ENCODE measurements at places on chromosomes 2 and 18. TPM values are rescaled to one million over a fixed set of nuclear protein-coding genes. Genes with fewer than 3 reads are reported as not detected.

GRCh38 chr18:25345081-25345866, 6.7 kb downstream of the ZNF521 start:
- DNase-seq = peak; percentile 24

B4GALT6 gene
- total RNA-seq = 3.9 TPM

- no peak for DNase-seq
Measured at GRCh38 chr2:214830794-214831346, 21.4 kb upstream of the BARD1 start.

- DNase-seq = no peak
Measured at GRCh38 chr2:46117379-46117778, 179.8 kb upstream of the EPAS1 start.

EGR4 gene
- total RNA-seq = 1.4 TPM

GNLY gene
- total RNA-seq = 2.2 TPM

DNA sequence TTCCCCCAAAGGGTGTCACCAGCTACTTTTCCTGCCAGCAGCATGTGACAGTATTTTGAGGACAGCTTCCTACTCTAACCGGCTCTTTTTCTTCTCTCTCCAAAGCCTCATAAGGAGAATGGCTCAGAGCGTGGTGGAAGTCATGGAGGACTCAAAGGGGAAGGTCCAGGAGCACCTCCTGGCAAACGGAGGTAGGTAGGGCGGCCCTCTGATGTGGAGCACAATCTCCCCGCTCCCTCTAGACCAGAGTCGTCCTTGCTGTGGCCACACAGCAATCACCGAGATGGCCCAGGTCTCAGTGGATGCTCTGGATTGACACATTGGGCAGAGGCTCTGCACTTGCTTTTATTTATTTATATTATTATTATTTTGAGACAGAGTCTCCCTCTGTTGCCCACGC, 32.4 kb downstream of the ATP6V1C2 start:
- no peak for DNase-seq

GRCh38 chr18:79071037-79071436, 1.8 kb downstream of the ATP9B start:
- no peak for DNase-seq

GRCh38 chr2:136281281-136282114, 163.5 kb upstream of the CXCR4 start:
- no peak for DNase-seq

GRCh38 chr18:31562726-31563125, 29.0 kb upstream of the TTR start:
- DNase-seq = no peak

ANKRD62 gene
- 1.9 TPM for total RNA-seq

DNA sequence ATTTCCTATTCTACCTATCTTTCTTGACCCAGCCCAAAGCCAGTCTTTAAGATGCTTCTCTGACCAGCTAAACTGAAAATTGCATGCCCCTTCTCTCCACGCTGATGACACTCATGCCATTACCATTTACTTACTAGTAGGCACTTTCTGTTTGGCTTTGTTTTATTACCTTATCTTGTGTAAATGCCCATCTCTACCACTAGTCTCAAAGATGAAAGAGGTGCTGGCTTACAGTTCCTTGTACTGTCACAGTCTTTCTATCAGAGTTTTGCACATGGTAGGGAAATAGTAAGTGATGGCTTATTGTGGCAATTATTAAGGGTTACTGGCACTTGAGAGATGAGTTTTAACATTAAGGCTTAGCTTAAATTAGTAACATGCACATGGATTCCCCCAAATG, 352.1 kb downstream of the RBM43 start:
- no peak for DNase-seq

- DNase-seq = no peak
Measured at GRCh38 chr2:172426635-172427255, 641 bp upstream of the ITGA6 start.

DNA sequence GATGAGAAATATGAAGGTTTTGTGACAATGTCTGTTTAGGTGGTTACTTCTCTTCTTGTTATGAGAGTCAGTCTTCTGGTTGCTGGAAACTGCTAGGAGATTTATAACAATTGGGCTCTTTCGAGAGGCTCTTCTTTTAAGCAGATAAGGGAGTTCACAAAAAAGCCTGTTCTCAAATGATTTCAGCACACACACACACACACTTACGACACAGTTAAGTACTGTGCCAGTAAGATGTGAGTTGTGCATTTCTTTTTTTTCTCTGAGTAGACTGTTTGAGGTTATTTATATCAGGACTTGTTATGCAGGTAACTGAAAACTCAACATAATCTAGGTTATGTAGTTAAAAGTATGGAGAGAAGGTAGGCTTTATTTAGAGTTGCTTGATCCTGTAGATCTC, 49.8 kb downstream of the MSH2 start:
- peak; percentile 21 for DNase-seq

- DNase-seq = no peak
Measured at GRCh38 chr18:12410081-12410481, 2.4 kb downstream of the PRELID3A start.

DNA sequence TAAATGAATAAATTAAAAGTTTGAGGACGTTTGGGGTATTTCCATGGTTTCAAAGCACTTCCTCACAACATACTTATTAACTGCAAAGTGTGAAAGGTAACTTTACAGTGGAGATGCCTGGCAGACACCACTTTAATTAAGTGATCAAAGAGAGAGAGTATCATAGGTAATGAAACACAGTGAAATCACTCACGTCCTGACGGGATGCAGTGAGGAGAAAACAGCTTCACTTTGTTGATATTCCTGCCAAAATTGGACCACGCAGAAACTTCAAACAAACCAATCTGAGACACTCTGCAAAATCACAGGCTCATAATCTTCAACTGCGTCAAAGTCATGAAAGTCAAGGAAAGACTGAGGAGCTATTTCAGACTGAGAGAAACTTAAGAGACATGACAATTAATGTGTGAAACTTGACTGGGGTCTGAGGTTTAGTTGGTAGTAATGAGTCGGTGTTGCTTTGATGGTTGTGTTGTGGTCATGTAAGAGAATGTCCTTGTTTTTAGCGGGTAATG, 66.0 kb upstream of the ITGB6 start:
- DNase-seq = no peak

GRCh38 chr2:58127111-58127510, 80.5 kb downstream of the VRK2 start:
- DNase-seq = no peak

DNA sequence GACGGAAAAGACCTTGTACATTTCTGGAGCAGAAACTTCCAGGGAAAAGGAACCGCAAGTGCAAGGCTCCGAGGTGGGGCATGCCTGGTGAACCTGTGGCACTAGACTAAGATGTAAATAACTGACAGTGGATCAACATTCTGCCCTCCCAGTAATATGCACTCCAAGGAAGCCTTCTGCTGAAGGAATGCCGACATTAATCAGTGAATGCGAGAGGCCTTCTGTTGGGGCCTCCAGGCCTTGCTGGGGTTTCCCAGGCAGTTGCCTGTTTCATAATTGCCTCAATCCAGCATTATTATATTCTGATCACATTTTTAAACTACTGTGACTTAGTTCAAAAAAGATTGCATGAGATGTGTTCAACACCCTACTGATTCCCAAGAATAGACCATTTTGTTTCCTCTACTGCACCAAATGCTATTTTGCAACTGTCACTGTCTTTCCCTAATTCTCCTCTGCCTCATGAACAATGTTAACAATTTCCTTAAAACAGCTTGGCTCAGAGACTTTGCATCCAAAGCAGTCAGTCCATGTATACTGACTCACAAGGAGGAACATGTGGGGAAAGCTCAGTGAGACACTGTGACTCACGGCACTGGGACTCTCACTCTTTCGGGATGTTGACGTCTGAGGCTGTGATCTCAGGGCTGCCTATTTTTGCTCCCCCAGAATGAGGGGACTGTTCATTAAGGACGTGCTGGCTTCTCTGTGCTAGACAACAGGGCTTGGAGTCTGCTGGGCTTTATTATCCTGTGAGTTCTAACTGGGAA, 10.5 kb upstream of the DSG2 start:
- peak; percentile 89 for DNase-seq

DNA sequence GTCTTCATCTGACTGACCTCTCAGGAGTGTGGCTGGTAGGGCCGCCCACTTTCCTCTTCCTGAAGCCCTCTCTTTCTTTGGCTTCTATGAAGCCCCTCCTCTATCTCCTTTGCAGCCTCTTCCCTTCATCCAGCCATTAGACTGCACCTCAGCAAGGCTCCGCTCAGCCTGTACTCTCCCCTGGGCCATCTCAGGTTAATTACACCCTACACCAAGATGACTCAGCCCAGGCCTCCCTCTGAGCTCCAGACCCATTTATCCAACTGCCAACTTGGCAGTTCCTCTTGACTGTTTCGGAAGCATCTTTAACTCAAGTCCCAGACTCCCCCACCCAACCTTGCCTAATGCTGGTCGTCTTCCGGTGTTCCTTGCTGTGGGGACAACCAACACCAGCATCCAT, 5.8 kb upstream of the WNT6 start:
- DNase-seq = no peak

- no peak for DNase-seq
Measured at GRCh38 chr2:229852565-229852964, 69.2 kb downstream of the TRIP12 start.

DNA sequence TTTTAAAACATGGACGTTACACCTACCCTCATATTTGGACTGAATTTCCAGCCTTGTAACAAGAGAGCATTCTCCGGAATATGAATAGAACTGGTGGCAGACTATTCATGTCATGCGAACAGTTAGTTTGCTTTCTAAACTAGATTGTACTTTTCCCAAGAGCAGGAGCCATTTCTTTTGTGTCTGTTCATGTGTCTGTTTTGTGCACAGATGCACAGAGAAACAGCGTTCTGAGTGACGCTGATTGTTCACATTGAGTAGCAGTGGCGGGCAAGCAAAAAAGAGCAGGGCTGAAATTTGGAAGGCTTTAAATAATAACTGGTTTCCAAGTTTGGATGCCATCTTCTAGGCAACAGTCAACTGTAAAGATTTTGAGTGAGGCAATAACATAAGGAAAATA, 200.3 kb downstream of the NRXN1 start:
- DNase-seq = no peak

DNA sequence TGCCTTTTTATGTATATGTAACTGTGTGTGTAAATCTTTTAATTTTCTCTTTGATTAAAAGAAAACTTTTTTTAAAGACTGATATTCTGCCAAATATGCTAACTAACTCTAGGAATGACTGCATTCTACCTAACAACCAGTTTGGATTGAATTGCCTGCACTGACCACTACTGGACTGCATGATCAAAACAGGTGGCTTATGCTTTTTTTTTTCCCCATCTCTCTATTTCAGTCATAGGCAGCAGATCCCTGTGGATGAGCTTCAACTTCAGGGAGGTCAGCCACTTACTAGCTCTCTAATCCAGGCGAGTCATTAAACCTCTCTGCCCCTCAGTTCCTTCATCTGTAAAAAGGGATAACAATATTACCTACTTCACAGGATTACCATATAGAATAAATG, 138.6 kb upstream of the SERTAD2 start:
- no peak for DNase-seq

GRCh38 chr18:45801416-45802004, 24.0 kb upstream of the SIGLEC15 start:
- no peak for DNase-seq

DNA sequence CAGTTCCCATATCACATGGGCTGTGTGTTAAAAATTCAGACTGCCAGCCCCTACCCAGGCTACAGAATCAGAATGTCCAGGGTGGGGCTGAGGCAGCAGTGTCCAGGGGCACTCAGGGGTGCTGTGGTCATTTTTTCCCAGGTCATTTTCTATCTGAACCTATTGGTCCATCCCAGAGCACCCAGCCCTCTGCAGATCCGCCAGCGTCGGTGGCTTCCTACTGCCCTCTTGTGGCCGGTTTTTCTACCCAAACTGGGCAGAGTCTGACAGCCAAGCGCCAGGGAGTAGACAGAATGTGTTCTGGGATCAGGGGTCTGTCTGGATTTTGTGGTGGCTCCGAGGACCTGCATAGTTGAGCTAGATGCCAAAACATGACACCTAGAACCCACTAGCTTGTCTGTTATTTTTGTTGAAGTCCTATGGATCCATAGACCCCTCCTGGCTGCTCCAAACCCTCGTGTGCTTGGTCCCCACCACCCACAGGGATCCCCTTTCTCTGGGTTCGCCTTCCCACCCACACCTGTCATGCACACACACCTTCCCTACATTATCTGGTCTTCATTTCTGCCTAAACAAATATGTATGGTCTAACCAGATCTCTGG, 34.1 kb upstream of the RMDN2 start:
- DNase-seq = peak; percentile 77

DNA sequence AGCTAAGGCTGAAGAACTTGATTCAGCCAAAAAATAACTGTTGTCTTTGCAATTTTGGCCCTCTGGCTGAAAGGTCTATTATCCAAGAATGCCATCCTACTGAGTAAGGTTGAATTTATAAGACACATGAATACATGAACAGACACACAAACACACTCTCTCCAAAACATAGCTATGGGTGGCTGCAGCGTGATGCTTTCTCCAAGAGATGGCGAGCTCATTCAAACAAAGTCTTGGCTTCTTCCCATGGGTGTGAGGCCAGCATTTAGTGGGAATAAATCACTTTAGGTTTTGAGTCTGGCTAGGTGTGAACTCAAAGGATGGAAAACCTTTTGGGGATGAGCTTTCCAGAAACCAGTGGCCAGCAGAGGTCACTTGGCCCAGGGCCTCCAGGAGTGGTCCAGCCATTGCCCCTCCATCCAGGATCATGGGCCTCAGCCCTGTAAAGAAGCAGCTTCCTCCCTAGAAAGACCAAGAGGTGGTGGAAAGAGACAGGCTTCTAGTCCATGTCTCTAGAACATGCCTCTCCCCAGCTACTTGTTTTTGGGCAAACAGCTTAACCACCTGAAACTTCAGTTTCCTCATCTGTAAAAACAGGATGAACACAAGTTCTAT, 11.0 kb upstream of the OSR1 start:
- no peak for DNase-seq

GRCh38 chr2:103982691-103983090, 871.2 kb upstream of the POU3F3 start:
- DNase-seq = no peak

DNA sequence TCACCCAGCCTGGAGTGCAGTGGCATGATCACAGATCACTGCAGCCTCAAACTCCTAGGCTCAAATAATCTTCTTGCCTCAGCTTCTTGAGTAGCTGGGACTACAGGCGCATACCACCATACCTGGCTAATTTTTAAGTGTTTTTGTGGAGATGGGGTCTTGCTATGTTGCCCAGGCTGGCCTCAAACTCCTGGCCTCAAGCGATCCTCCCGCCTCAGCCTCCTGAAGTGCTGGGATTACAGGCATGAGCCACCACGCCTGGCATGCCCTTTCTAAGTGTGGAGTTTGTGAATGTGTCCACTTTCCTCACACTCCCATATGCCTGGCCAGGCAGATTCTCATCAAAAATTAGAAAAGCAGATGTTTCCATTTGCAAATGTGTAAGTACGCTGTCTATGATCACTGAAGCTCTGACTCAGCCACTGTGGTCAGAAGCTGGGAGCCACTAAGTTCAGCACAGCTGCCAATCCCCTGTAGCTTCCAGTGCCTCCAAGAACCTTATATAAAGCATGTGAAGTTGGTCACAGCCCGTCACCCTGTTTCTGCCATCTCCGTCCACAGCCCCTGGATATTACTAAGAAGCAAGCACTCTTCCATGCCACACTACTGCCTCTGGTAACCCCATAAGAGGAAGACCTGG, 155.4 kb downstream of the FAM210A start:
- DNase-seq = no peak

GRCh38 chr2:106944215-106944614, 58.2 kb upstream of the ST6GAL2 start:
- no peak for DNase-seq

RESP18 gene
- not detected for total RNA-seq

GRCh38 chr2:107681936-107682335, 144.8 kb upstream of the RGPD4 start:
- DNase-seq = no peak

GRCh38 chr2:63950414-63950813, 68.8 kb downstream of the VPS54 start:
- DNase-seq = no peak

GRCh38 chr18:57727952-57728807, 74.9 kb downstream of the ATP8B1 start:
- peak; percentile 55 for DNase-seq
